ENCODE measurements at places on chromosomes 5 and 9.

DNA sequence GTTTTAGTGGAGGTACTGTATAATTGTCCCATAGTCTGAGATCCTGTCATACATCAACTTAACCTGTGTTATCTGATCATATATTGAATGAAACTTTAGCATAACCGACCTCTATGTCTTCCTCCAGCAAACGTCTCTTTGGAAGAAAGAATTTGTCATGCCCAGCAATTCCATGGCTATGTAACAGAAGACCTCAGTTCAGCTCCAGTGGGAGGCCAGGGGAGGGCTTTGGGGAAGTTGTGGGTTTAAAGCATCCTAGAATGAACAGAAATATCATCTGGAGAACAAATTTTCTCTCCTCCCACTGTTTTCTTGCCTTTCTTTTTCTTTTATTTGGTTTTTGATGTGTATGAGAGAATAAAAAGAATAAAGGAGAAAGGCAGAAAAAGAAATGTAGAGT lies 164.5 kb downstream of the GAS1 start:
- no peak for DNase-seq

DNA sequence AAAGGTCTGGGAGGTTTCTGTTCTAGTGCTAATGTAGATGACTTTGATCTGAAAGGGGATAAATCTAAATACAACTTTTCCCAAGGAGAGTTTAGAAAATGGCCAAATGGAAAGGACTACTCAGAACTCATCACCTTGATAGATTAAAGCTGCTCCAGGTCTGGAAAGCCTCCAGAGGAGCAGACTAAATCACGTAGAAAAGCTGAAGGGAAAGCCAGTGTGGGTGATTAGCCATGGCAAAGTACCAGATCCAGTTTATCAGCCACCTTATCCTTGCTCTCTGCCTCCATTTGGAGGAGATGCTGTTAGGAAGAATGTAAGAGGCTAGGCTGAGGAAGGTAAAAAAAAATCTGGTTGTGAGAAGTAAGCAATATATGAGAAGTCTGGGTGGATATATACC lies 120.7 kb upstream of the RAI14 start:
- no peak for DNase-seq

DNA sequence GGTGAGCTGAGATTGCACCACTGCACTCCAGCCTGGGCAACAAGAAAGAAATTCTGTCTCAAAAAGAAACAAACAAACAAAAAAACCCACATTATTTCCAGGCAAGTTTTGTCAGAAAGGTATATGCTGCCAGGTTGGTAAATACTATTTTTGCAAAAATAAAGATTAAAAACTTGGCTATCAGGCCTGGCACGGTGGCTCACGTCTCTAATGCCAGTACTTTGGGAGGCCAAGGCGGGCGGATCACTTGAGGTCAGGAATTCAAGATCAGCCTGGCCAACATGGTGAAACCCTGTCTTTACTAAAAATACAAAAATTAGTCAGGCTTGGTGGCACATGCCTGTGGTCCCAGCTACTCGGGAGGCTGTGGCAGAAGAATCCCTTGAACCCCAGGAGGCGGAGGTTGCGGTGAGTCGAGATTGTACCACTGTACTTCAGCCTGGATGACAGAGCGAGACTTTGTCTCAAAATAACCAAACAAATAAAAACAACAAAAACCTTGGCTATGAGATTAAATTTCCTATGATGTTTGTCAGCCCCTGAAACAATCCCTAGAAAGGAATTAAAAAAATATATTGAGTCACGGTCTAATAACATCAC lies 22.7 kb downstream of the AGXT2 start:
- DNase-seq, result no peak

- no peak for DNase-seq
These were observed 130.4 kb downstream of the ASTN2 start for GRCh38 chr9:117284414-117284813.

DNA sequence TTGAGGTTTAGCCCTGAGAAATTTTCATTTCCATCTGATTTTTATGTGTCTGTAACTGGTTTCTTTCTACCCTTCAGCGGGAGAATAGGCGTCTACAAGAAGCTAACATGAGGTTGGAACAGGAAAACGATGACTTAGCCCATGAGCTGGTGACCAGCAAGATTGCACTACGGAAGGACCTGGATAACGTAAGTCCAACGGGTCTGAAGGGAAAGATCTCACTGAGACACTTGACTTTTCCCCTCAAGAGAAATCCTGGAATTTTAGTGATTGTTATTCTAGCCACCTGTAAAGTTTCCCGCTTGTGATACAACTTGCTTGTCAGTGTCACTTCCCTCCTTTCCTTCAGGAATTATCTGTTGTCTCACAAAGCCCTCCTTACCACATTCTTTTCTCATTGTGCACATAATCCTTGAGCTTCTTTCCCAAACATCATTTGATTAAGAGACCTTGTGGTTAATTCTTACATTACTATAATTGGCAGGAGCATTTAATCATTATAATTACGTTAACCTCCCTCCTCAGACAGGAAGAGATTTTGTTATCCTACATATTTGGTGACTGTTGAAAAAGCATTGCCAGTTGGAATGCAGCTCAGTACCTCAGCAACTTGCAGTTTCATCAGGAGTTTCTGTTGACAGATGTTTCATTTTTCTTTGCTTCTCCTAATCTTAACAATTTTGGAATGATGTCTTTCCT lies 56.9 kb downstream of the GPR21 start:
- no peak for DNase-seq

DNA sequence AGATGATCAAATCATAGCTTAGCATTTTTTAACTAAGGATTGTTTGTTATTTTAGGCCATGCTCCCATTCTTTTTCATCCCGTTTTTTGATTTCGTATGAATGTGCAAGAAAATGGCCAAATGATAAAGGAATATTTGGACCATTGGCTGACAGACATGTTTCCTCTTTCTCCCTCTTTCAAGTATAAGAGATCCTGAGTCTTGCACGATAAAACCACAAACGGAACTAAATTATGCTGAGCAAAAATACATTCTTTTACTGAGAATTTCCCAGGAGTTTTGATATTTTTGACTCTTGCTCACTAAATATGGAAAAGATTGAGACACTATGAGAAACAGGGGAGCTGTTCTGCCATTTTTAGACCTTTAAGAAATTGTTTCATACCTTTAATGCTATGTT lies 90.4 kb upstream of the KLF9 start:
- no peak for DNase-seq

- DNase-seq, result peak; percentile 99
These were observed 107.9 kb upstream of the LARP1 start for GRCh38 chr5:154647114-154647760.

- peak; percentile 23 for DNase-seq
These were observed 353.7 kb downstream of the SLCO4C1 start for GRCh38 chr5:101942321-101942882.

- peak; percentile 18 for DNase-seq
These were observed 64.2 kb downstream of the FGF18 start for GRCh38 chr5:171483551-171484135.

- DNase-seq, result no peak
These were observed 35.9 kb upstream of the PTGS1 start for GRCh38 chr9:122334916-122335315.

DNA sequence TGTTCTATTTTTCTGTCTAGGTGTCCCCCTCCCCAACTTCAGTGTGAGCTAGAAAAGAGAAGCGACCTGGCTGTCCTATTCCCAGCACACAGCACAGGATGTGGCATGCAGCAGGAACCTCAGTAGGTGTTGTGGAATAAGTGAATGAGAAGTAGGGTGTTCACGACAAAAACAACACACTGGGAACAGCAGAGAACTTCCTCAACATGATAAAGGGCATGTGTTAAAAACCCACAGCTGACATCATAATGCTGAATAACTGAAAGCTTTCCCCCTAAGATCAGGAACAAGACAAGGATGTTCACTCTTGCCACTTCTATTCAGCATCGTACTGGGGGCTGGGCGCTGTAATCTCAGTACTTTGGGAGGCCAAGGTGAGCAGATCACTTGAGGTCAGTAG lies 155.6 kb upstream of the ZNF618 start:
- DNase-seq, result no peak

GRCh38 chr5:174173766-174174165 lies 128.3 kb downstream of the NSG2 start:
- DNase-seq, result no peak

All from large intestine (tissue), 12 donors.